ENCODE measurements at places on chromosomes 5 and 9.

GRCh38 chr9:106314476-106314875 lies 548.5 kb upstream of the ZNF462 start:
- DNase-seq: no peak

- DNase-seq: no peak
Measured at GRCh38 chr5:171595801-171596231, 176.4 kb downstream of the FGF18 start.

DNA sequence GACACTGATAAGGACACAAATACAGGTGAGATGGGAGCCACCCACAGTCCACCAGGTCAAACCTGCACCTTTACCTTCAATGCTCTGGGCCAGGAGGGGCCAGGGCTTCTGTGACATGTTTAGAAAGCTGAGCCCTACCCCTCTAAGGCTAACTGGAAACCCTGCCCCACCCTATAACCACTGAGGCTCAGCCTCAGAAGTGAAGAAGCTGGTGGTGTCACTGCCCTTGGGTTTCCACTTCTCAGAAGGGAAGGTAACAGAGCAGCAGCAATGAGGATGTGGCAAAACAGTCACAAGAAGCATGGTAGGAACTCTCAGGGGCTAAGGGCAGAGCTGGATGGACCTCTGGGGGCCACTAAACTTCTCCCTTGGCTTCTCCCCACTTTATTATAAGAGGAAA lies 6.0 kb downstream of the PDGFRB start:
- no peak for DNase-seq

DNA sequence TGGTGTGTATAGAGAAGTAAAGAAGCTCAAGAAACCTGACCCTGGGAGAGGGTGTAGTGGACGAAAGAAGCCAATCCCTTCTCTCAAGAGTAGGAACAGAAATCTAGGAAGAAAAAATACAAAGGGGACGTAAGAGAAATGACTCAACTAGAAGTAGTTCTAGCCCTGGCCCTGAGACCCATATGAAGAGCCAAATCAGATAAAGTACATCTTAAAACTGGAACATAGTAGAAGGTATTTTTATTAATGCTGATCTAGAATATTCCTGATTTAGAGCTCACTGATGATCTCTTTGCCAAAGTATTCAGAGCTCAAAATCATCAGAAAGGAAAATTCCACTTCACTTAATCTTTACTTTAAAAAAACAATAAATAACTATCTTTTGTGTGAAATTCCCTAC lies 184.8 kb downstream of the MLLT3 start:
- DNase-seq: no peak

GRCh38 chr5:79070350-79070667 lies 742 bp downstream of the BHMT2 start:
- DNase-seq: no peak

DNA sequence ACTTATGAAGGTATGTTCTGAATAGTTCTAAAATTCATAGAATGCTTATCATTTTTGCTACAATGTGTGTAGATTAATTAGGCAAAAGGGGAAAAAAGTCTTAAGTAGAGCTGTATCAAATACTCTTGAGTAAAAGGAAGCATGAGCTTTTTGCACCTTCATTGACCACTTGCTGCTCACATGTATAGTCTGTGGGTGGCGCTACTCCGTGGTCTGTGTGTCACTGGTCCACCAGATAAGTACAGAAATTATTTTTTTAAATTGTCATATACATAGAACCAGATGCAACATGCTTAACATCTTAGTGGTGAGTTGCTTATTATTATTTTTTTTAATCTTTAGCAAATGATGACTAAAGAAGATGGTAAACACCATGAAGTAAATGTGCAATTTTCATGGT lies 130.2 kb downstream of the MAN2A1 start:
- no peak for DNase-seq
